ENCODE measurements at places on chromosomes 2 and 18. TPM values are rescaled to one million over a fixed set of nuclear protein-coding genes. Genes with fewer than 3 reads are reported as not detected.

Gene AGXT
- not detected for total RNA-seq

Gene CNTNAP5
- total RNA-seq: not detected

Gene NIFK
- total RNA-seq: 42.7 TPM

Gene STK36
- total RNA-seq: 30.6 TPM

Gene IL37
- not detected for total RNA-seq

Gene ABCB11
- total RNA-seq: under 0.01 TPM

Gene TMEM37
- total RNA-seq: 1.1 TPM

Gene ATRAID
- 187 TPM for total RNA-seq

Gene CRYGC
- total RNA-seq: not detected

Gene GCG
- not detected for total RNA-seq

Gene LINC00305
- not detected for total RNA-seq

Gene GKN2
- total RNA-seq: not detected

Gene HRH4
- under 0.01 TPM for total RNA-seq

Gene SPEG
- total RNA-seq: 26.4 TPM

Gene WIPF1
- total RNA-seq: 17.7 TPM

Gene CHRNG
- total RNA-seq: not detected

Gene EFHD1
- total RNA-seq: 2.4 TPM

Gene STAM2
- 51.6 TPM for total RNA-seq

Gene CHRND
- total RNA-seq: not detected

Gene MAL
- total RNA-seq: not detected

Gene LAPTM4A
- 275 TPM for total RNA-seq

Gene PSMA8
- total RNA-seq: not detected

Gene INPP4A
- total RNA-seq: 25.7 TPM

Gene LRRC30
- total RNA-seq: not detected

Gene LOXHD1
- total RNA-seq: not detected

Gene DARS1
- 119 TPM for total RNA-seq

Gene LIMS3
- 3.2 TPM for total RNA-seq

Gene CFAP65
- not detected for total RNA-seq

Gene ZNF519
- 12.4 TPM for total RNA-seq

Gene ACVR1C
- total RNA-seq: 0.36 TPM

Gene SPHKAP
- not detected for total RNA-seq

Gene TUBA3E
- total RNA-seq: not detected

Gene TACR1
- total RNA-seq: 0.29 TPM

Gene SLC9A4
- total RNA-seq: not detected

Gene RFX8
- 7.6 TPM for total RNA-seq

Gene IGFBP5
- 29.5 TPM for total RNA-seq

Gene CRYGD
- total RNA-seq: not detected

Gene TMEM163
- total RNA-seq: under 0.01 TPM

Gene CCDC142
- total RNA-seq: 32.4 TPM

Gene IL18R1
- 4.7 TPM for total RNA-seq

Gene TYMS
- total RNA-seq: 5.3 TPM

Gene ANKRD36
- 27.9 TPM for total RNA-seq

Gene NMUR1
- under 0.01 TPM for total RNA-seq

Data from osteoblast (primary cell).